ENCODE measurements at places on chromosomes 4 and X.

GRCh38 chr4:5999356-5999755 is 18.9 kb downstream of the C4orf50 start:
- no peak for DNase-seq

DNA sequence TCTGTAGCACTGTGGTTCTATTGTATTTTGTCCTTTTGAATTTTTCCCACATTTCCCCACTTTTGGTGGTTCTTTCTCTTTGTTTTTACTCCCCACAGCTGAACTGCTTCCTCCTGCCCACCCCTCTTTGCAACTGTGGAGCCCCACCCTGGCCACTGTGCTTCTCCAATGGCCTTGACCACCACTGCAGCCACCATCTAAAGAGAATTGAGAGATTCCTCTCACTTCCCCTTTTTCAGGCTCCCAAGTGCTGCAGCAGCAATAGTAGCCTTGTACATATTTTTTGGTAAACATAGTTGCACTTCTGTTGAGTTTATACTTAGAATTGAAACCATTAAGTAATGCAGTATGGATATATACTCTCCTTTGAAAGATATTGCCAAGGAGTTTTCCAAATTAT is 51.3 kb upstream of the FRMPD3 start:
- no peak for DNase-seq

DNA sequence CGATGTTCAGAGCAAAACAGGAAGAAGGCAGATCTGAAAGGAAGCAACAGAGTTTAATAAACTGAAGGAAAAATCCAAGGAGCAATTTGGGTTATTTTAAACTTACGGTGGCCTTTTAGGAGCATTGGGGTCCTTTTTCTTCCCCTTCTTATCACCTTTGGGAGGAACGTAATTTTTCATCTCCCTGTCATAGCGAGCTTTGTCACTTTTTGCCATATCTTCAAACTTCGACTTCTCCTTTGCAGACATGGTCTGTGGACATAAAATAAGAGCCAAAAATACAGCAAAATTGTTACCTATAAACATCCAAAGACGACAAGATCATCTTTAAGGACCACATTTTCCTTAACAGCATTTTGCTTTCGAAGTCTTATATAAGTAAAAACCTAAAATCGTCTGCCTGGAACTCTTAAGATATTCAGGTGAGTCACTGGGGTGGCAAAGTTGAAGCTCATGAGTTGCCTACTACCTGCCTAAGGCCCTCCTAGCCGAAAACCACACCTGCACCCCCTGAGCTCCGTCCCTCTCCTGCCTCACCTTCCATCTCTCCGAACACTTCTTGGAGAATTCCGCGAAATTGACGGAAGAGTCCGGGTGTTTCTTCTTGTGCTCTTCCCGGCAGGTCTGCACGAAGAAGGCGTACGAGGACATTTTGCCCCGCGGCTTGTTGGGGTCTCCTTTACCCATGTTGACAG is 1.0 kb downstream of the HMGB2 start:
- DNase-seq, result no peak

DNA sequence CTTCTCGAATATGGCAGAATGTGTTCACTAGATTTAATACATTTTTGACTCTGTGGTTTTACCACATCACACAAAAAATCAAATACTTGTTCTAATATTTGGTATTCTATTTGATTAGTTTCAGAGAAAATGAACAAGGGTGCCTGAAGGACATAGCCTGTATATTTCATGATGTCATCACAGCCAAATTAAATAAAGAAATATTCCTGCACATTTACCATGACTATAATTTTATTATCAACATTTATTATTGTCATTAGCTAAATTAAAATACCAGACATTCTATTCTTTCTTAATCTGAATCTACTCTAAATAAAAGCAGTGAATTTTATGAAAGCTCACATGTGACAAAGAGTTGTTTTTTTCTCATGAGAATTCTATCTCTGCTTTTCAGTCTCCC is 980.5 kb downstream of the PCDH18 start:
- no peak for DNase-seq

DNA sequence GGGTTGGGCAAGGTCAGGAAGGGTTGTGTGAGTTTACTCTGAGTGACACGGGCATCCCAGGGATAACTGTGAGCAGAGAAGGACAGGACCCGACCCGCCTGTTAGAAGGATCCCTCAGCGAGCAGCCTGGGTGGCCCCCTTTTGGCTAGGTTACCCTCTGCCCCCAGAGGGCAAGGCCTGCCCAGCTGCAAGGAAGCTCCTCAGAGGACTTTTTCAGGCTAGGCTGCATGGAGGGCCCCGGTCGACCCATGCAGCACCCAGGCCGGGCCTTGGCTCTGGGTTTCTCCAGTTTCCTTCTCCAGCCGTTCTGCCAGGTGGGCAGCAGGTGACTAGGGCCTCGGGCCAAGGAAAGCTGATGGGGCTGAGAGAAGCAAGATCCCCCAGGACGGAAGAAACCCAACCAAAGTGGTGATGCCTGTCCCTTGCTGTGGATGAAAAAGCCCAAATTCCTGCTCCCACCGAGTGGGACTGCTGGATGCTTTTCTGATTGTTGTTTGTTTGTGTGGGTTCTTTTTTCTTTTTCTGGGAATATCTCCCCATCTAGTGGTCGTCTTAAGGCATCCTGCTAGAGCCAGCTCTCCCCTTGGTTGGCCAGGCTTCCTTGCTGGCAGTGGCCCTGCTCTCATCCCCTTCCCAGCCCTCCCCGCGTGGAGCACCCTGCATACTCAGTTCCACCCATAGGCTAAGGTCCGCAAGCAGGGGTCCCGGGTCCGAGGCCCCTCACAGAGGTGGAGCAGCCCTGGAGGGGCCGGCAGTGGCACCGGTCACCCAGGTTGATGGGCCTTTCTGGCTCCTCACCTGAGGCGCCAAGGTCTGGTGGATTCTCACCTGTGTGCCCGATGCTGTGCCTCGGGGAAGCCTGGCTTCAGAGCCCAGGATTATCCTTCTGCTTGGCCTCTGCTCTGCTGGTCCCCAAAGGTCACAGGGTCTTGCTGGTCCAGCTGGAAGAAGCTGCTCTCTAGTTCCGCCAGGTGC is 1.8 kb downstream of the ZFP92 start:
- DNase-seq, result no peak

- peak; percentile 23 for DNase-seq
Observed at GRCh38 chrX:56233682-56234081, 1.5 kb downstream of the KLF8 start.

DNA sequence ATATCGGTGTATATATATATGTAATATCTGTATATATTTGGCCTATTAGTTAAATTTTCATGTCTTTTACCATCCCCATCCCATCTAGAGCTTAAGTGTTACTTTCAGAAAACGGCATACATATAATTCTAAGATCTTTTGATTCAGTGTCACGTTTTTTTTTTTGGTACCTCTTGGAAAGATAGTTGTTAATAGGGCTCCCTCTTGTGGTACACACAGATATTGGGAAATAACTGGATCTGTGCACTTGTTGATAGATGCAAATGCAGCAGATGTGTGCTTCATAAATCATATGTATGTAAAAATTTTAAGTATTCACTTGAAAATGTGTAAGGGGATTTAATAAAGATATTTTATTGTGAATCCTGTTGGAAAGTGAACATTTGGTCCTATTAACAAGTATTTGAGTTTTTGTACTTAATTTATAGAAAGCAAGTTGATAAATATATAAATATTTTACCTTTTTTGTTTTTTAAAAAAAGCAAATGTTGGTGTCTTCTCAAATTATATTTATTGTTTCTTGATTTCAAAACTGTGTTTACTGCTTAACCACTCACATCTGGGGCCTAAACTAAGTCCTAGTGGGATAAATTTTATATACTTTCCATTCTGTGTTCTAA is 74.7 kb downstream of the PAQR3 start:
- DNase-seq, result peak; percentile 42

DNA sequence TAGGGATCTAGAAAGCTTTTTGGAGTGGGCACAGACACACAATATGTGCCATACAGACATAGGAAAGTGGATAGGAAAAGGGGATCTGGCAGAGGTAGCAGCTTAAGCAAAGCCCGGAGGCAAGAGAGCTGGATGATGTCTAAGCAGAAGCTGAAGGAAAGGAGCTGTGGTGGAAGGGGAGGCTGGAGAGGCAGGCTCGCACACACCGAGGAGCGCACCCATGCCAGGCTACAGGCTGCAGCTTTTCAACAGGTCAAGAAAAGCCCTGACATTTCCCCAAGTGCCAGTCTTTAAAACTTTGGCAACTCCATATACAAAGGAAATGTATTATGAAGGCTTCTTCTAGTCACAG is 67.4 kb downstream of the SOWAHB start:
- no peak for DNase-seq

- no peak for DNase-seq
Observed at GRCh38 chr4:10032625-10033024, 11.3 kb upstream of the SLC2A9 start.

GRCh38 chrX:82163701-82164100 is 961.8 kb downstream of the SH3BGRL start:
- no peak for DNase-seq

GRCh38 chrX:115946059-115946458 is 224.5 kb upstream of the AGTR2 start:
- no peak for DNase-seq

DNA sequence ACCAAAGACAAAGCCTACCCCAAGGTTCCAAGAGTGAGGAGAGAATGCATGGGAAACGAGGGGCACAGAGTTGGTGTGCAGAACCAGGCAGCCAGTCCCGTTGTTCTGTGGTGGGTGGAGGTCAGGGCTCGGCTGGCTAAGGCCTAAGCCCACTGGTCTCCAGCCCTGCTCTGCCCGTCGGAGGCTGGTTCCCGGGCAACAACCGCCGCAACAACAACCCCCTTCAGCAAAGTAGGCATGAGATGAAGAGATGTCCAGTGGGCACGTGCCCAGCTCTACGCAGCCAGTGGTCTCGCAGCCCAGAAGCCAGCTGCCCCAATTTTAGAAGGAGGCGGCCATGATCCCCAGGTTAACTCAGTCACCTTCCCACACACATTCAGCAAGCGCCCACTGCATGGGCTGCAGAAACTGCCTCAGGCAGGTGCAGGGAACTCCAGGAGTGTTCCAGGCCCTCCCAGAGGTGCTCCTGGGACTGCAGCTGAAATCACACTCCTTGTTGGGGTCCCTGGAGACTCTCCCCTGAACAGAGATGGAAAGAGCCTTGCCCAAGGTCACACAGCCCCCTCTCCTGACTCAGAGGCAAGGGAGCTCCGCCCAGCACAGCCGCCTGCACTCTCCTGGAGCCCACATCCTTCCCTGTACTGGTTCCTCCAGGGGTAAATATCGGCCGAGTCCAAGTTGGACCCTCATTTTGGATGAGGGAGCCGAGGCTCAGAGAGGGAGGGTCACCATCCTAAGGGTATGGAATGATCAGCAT is 25.4 kb upstream of the HTRA3 start:
- no peak for DNase-seq

DNA sequence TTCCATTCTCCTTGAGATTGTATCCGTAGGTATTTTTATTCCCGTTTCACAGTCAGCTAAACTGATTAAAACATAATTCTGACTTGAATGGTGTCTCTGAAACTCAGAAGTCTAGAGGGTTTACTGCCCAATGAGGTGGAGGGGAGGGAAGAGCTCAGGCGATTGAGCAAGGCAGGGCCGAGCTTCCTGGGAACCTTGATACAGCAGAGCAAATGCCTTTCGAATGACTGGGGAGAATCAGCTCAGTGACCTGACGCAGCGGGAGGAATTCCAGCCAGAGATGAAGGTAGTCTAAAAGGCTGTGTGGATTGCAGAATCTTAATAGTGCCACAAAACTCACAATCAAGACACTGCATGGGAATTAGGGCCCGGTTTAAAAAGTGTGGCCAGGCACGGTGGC is 233.6 kb downstream of the EVC2 start:
- DNase-seq, result no peak

DNA sequence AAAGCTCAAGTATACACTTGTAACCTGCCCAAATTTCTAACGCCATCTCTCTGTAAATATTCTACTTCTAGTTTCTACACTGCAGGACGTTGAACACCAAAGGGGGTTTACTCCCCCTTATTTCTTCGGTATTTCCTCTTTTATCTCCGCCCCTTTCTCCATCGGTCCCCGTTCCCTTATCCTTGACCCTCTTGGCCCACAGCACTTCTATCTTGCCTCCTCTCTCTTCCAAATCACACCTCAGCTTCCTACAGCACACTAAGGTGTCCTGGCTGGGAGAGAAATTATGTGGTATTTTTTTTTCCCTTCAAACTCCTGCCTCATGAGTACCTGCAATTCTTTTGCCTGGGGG is 715 bp downstream of the ZMAT1 start:
- DNase-seq, result peak; percentile 14

- no peak for DNase-seq
Observed at GRCh38 chr4:76723924-76724323, 174.0 kb downstream of the SOWAHB start.

DNA sequence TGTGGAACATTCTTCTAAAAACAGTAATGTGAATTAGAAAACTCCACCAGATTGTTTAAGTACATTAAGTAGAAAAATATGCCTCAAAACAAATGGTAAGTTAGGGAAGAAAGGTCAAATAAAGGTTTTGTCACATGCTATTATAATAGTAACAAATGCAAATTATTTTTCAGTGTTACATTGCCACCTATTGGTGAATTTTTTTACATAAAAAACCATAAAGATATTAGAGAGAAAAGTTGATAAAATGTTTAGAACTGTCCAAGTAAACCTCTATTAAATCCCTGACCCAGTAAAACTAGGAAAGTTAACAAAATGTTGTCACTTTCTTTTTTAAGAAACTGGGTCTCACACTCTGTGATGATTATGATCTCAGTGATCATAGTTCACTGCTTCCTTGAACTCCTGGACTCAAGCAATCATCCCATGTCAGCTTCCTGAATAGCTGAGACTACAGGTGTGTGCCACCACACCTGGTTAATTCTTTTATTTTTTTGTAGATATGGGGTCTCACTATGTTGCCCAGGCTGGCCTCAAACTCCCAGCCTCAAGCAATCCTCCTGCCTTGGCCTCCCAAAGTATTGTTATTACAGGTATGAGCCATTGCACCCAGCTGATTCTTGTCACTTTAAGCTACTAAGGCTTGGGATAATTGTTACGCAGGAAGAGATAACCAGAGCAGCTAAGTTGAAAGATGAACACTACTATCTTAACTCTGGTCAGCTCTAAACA is 157.6 kb downstream of the ATRX start:
- no peak for DNase-seq

GRCh38 chr4:86961605-86962295 is 26.9 kb downstream of the AFF1 start:
- no peak for DNase-seq

DNA sequence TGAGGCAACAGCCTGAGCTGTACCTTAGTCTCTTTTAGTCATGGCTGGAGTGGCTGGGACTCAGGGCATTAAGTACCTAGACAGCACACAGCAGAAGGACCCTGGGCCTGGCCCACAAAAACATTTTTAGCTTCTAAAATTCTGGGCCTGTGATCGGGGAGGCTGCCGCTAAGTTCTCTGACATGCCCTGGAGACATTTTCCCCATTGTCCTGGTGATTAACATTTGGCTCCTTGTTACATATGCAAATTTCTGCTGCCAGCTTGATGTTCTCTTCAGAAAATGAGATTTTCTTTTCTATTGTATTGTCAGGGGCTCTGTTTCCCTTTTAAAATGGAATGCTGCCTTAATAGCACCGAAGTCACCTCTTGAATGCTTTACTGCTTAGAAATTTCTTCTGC is 952.4 kb downstream of the TRAM1L1 start:
- DNase-seq, result no peak

Data from right lung (tissue), 10 donors.